Aorta (tissue), 5 donors: ENCODE measurements at places on chromosomes 12 and 14. TPM values are rescaled to one million over a fixed set of nuclear protein-coding genes. Genes with fewer than 3 reads are reported as not detected.

DNA sequence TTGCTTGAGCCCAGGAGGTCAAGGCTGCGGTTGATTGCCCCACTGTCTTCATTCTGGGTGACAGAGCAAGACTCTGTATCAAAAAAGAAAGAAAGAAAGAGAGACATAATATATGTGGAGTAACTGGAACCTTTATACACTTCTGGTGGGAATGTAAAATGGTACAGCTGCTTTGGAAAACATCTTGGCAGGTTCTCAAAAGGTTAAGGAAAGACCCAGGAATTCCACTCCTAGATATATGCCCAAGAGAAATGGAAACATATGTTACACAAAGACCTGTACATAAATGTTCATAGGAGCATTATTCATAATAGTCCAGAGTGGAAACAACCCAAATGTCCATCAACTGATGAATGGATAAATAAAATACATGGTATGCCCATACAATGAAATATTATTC lies 7.2 kb downstream of the RBMS2 start:
- H3K27me3 ChIP-seq, result no peaks in the 10 kb centered on the region
- H3K27ac ChIP-seq, result no peak overlapping the region
- no peak overlapping the region for H3K4me3 ChIP-seq
- H3K4me1 ChIP-seq, result no peaks in the 10 kb centered on the region
- DNase-seq, result no peak

DNA sequence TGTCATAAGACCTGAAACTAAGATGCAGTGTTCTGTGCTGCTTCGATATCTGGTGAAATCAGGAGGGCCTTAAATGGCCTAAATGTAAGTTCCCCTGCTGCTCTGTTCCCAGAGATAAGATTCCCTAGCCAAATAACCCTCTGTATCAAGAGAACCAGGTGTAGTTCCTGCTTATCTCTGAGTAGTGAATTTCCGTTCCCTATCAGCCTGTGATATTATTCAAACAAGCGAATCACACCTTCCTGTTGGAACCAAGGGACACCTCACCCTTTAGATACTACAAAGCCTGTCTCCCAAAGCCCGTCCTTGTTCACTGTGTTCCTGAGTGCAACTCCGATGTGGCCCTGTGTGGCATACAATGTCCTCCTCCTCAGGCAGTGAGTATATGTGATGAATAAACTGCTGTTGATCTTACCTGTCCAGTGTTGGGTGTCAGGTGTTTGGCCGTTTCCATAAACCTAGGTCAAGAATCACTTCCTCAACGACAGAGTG lies 52.2 kb upstream of the COCH start:
- H3K36me3 ChIP-seq, result no peaks in the 10 kb centered on the region
- no peak for DNase-seq
- H3K4me3 ChIP-seq, result no peak overlapping the region
- H3K4me1 ChIP-seq, result no peaks in the 10 kb centered on the region
- no peak overlapping the region for H3K27ac ChIP-seq
- no peaks in the 10 kb centered on the region for H3K27me3 ChIP-seq

- no peaks in the 10 kb centered on the region for H3K27me3 ChIP-seq
- DNase-seq, result no peak
- H3K4me1 ChIP-seq, result no peaks in the 10 kb centered on the region
- H3K27ac ChIP-seq, result no peak overlapping the region
- H3K36me3 ChIP-seq, result no peaks in the 10 kb centered on the region
Measured at GRCh38 chr14:65392296-65392695, 20.2 kb upstream of the FUT8 start.

DNA sequence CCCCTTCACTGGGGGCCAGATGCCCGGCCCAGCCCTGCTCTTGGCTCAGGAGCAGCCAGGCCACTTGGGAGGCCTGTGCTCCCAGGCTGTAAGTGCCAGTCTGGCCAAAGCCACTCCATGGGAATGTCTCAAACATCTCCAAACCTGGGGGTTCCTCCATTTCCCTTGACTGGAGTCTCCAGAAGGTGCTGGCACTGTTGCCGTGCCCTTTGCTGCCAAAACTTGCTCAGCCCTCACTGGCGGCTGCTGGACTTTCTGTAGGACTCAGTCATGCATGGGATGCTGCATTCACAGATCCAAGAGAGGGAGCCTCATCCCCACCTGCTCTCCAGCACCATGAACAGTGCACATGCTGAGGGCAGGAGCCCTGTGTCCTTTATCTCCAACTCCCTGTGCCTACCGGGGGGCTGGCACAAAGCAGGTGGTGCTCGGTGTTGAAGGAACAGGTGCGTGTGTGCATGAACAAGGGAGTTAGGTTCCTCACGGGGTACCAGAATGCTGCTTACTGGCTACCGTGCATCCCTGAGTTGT lies 9.6 kb upstream of the OTUB2 start:
- H3K4me3 ChIP-seq, result no peak overlapping the region
- no peaks in the 10 kb centered on the region for H3K36me3 ChIP-seq
- no peak overlapping the region for H3K27ac ChIP-seq
- no peaks in the 10 kb centered on the region for H3K27me3 ChIP-seq
- DNase-seq, result no peak

Gene ZNF605
- total RNA-seq, result 19.4 TPM

Gene ACSS3
- total RNA-seq, result 24.6 TPM
